ENCODE measurements at places on chromosomes 7 and 10. TPM values are rescaled to one million over a fixed set of nuclear protein-coding genes. Genes with fewer than 3 reads are reported as not detected.
A peak's percentile ranks its signal among the peaks of the same experiment; 100 is the strongest.

- no peak for DNase-seq
Measured at GRCh38 chr7:86916277-86916825, 143.1 kb downstream of the ELAPOR2 start.

The LRRC61 gene
- 9.7 TPM for total RNA-seq

DNA sequence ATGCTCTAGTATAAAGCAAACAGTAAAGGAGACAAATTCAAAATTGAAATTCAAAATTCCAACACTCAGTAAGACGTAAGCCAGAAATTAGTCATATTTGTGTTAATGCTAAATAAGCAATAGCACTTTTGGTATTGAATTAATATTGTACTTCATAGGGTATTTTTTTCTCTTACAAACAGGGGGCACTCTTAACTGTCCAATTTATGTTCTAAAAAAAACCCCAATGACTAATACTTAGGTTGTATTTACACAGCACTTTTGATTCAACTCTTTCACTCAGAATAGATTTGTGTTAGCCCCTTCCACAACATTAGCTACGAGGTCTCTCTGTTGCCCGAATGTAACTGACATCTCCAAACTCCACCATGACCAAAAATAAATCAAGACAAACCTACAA is 284.9 kb upstream of the COBL start:
- no peak for DNase-seq

The C7orf33 gene
- total RNA-seq = not detected

DNA sequence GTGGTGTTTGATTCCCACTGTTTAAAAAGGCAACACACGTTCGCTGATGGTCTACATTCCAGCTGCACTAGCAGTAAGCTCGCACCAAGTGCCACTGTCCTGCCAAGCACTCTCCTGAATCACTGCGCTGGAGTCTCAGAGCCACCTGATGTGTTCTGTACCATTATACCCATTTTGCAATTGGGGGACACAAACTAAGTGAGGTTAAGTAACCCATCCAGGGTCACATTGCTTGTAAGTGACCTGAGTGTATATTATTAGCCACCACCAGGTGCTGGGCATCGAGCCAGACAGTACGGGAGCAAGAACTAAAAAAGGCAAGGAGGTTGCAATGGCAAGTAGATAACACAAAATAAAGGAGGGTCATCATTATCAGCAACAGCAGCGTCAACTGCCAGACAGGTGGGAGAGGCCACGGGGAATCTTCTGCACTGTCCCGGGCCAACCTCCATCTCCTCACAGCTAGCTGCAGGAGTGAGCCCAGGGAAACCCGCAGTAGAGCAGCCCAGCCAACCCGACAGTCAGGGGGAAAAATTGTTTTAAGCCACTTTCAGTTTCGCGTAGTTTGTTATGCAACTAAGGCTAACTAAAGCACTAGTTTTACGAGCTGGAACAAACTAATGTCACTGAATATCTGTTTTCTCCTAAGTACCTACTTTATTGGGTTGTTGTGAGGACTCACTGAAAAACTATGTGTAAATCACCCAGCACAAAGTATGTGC is 712 bp upstream of the CPVL start:
- peak; percentile 44 for DNase-seq

The RAB11FIP2 gene
- total RNA-seq = 14.6 TPM

GRCh38 chr7:40541336-40541735 is 406.5 kb downstream of the SUGCT start:
- no peak for DNase-seq

GRCh38 chr10:101131962-101132635 is 999 bp downstream of the TLX1 start:
- DNase-seq = no peak

- peak; percentile 20 for DNase-seq
Measured at GRCh38 chr7:28687537-28687936, 270.6 kb downstream of the TRIL start.

- peak; percentile 33 for DNase-seq
Measured at GRCh38 chr7:24455813-24456525, 117.3 kb upstream of the PALS2 start.

The NPY gene
- 2.3 TPM for total RNA-seq

GRCh38 chr7:22723637-22724036 is 3.4 kb upstream of the IL6 start:
- DNase-seq = no peak

DNA sequence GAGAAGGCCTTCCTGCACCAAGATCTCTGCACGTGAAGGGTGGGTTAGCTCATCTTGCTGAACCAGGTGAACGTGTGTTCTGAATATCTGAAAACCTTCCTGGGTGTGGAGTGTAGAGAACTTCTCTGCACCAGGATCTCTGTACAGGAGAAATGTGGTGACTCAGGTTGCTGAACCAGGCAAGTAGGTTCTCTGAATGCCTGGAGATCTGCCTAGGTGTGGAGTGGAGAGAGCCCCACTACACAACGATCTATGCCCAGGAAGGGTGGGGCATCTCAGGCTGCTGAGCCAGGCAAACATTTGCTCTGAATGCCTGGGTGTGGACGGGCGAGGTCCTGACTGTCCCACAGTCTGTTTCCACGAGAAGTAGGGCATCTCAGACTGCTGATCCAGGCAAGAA is 1002.3 kb upstream of the KCND2 start:
- DNase-seq = no peak

GRCh38 chr10:97498841-97499560 is at the start of gene UBTD1:
Gene UBTD1 (plus strand): TSS chr10:97498924. CDS start chr10:97499204, 280 bp downstream.
- DNase-seq = peak; percentile 57

GRCh38 chr7:93053209-93053948 is 64.4 kb downstream of the SAMD9 start:
- DNase-seq = no peak

The FAM131B gene
- 2.2 TPM for total RNA-seq

GRCh38 chr7:150823484-150824126 is 23.0 kb downstream of the TMEM176A start:
- peak; percentile 64 for DNase-seq

GRCh38 chr7:83655951-83656556 is 7.1 kb upstream of the SEMA3E start:
- DNase-seq = peak; percentile 41

The UCMA gene
- not detected for total RNA-seq

DNA sequence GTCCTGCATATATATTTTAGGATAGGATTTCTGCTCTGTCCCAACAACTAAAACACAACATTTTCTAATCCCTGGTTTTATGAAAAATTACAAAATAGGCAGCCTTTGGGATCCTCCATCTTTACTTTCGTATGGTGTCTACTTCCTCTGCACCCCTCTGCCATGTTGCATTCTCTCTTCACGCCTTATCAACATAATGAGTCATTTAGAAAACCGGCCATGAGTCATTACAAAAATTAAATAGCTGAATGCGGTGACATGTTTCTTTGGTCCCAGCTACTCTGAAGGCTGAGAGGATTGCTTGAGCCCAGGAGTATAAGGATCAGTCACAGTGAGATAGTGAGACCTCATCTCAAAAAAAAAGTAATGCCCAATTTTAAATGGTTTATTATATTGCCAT is 148.1 kb upstream of the CELF2 start:
- DNase-seq = peak; percentile 25

- DNase-seq = no peak
Measured at GRCh38 chr7:118202061-118202460, 18.1 kb downstream of the LSM8 start.

GRCh38 chr7:94060752-94061151 is 56.6 kb upstream of the BET1 start:
- DNase-seq = peak; percentile 69

The HOXA3 gene
- 12.4 TPM for total RNA-seq

The CH25H gene
- total RNA-seq = not detected

The IDI2 gene
- not detected for total RNA-seq

The FAM3C gene
- total RNA-seq = 86.6 TPM

GRCh38 chr10:75049316-75050148 is 61.9 kb upstream of the SAMD8 start:
- DNase-seq = no peak

GRCh38 chr7:138943061-138943460 is 38.1 kb downstream of the KIAA1549 start:
- no peak for DNase-seq

DNA sequence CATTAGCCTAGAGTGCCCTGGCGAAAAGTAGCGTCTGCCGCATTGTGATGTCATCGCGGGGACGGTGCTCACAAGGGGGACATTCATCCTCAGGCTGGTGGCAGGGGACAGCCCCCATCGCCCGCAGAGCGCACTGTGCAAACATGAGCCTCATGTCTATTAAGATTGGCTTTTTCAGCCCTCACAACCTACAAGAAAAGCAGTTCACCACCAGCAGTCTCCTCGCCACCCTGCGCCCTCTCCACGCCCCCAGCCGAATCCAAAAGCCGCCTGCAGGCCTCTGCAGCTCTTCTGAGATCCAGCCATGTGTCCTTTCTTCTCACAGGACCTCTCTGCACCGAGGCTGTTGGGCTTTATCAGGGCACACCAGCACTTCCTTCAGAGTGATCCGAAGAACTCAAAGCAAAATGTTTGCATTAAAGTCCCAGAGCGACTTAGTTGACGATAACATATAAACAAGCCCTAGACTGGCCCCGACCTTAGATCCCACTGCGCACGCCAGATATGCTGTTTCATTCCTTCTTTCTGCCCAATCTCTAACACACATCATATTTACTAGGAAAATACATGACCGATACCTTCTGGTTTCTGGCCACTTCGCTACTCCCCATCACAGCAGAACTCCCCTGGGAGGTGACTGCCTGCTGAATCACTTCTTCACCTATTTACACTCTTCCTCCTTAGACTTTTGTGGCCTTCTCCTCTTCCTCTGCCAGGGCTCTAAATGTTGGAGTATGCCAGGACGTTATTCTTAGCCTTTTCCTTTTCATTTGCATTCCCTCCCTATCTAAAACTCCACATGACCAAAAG is 206.0 kb upstream of the SH2B2 start:
- DNase-seq = no peak

GRCh38 chr10:7134448-7134847 is 276.4 kb downstream of the SFMBT2 start:
- no peak for DNase-seq

The ABCA13 gene
- 0.06 TPM for total RNA-seq

The CALML5 gene
- not detected for total RNA-seq

The SPDYE5 gene
- total RNA-seq = not detected

DNA sequence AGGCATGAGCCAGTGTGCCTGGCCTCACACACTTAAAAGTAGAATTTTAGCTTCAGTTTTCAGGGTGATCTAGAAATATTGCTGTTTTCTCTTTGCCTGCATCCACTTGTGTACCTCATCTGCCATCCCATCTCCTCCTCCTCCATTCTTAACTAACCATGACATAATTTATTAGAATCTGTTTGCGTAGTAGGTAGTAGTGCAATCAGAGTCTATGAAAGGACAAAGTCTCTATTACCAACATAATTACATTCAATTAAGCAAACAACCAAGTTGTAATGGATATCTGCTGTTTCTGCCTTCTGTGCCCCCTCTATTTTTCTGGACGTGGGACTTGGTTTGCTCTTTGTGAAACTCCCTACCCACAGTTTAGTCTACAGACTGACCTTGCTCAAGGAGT is 72.9 kb downstream of the CDK14 start:
- DNase-seq = no peak

The OPALIN gene
- not detected for total RNA-seq

DNA sequence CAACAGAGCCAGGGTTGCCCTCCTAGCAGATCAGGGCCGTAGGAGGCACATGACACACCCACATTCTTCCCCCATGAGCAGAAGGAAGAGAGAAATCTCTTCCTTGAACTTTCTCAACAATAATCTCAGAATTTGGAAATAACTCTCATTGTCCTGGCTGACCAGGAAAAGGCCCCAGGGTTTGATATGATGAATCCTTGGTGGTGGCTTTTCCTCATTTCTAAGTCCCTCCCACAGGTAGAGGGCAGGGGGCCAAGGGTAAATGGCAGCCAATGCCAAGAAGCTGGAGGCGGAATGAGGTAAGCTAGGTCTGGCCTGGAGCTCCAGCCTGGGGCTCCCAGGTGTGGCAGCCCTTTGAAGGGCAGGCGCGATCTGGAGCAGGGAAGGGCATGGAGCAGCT is 67.8 kb downstream of the GRB10 start:
- DNase-seq = no peak

The CRCP gene
- total RNA-seq = 98.6 TPM

The NKX2-3 gene
- total RNA-seq = not detected

DNA sequence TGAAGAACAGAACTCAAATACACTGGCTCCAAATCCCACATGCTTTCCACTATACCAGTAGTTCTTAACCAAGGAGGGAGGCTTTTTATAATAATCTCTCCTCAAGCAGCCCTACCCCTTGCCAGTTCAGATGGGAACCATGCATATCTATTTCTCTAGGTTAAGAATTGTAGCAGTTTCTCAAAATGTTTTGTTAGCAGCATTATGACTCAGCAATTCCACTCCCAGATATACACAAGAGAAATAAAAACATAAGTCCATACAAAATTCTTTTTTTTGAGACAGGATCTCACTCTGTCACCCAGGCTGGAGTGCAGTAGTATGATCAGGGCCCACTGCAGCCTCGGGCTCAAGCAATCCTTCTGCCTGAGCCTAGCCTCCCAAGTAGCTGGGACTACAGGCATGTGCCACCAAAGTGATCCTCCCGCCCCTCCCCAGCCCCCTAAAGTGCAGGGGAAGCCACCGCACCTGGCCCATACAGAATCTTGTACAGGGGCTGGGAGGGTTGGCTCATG is 18.1 kb downstream of the YWHAG start:
- DNase-seq = no peak

DNA sequence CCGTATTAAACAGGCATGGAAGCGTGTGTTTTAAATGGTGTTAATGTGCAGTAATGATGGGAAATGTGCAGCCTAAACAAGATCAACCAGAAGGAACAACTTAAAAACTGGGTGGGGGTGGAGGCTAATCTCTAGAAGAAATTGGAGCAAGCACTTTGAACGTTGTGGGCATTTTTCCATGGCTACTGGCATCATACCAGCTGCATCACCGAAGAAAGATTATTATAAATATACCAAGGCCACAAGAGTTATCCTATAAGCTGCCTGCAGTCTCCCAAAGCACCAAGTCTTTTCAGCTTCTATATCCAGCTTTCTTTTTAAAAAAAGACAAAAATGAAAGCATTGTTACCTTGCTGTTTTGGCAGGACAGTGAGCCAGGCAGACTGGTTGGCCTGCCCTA is 79.9 kb downstream of the FGFR2 start:
- DNase-seq = no peak

DNA sequence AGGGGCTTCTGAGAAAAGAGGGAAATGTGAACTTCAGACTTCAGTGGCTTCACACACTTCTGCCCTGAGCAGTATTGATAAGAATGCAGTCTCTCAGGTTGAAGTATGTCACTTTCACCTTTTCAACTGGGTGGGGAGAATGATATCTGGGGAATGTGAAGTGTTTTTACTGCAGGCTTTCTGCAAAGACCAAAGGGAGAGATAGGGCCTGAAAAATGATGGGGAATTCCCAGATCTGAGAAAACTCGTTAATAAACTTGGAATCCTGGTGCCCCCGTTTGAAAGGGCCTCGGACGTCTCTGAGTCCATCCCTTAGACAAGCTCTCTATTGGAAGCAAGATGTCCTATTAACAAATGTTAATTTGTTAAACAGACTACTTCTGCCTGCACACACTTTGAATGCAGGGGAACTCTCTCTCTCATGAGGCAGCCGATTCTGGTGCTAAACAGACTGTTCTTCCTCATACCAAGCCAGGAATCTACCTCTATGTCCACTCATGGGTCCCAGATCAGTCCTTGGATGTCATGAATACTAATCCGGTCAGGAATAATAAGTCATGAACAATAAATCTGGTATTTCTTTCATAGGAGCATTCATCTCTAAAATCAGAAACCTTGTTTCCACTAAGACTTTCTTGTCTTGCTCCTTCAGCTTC is 193.6 kb downstream of the JCAD start:
- peak; percentile 14 for DNase-seq
